ENCODE measurements at places on chromosomes 11 and 22.

GRCh38 chr22:41445129-41446056 lies 1.2 kb downstream of the TOB2 start:
- DNase-seq = no peak

GRCh38 chr22:43288807-43289420 lies 54.3 kb downstream of the SCUBE1 start:
- no peak for DNase-seq

DNA sequence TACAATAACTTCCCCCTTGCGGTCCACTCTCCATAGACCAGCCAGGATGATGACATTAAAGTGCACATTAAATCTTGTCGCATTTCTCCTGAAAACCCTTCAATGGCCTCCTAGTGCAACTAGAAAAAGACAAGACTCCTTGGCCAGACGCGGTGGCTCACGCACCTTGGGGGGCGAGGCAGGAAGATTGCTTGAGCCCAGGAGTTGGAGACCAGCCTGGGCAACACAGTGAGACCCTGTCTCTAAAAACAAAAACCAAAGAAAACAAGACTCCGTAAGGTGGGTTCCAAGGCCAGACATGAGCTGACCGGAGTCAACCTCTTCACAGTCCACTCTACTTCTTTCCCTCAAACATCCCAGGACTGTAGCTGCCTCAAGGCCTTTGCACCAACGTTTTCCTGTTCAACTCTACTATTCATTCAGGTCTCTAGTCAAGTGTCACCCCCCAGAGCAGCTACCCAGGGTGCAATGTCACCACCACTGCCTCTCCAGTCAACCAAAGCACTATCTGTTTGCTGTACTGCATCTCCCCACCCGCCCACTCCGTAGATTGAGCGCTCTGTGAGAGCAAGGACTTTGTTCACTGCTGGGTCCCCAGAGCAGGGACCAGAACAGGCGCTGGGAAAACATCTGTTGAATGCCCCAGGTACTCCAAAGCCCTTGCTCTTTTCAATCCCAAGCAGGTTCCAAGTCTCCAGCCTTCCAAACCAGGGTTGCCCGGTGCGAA lies 739 bp downstream of the ZMAT5 start:
- DNase-seq = no peak

DNA sequence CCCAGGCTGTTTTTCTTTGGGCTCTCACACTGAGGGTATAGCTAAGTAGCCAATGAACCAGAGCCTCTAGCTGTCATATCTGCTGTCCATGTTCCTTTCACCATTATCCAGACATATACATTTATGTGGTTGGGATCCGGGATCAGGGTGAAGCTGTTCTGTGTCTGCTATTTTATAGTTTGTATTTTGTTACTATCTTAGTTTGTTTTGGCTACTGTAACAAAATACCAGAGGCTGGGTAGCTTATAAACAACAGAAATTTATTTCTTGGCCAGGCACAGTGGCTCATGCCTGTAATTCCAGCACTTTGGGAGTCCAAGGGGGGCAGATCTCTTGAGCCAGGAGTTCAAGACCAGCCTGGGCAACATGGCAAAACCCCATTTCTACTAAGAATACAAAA lies 40.5 kb upstream of the CABP7 start:
- DNase-seq = no peak

DNA sequence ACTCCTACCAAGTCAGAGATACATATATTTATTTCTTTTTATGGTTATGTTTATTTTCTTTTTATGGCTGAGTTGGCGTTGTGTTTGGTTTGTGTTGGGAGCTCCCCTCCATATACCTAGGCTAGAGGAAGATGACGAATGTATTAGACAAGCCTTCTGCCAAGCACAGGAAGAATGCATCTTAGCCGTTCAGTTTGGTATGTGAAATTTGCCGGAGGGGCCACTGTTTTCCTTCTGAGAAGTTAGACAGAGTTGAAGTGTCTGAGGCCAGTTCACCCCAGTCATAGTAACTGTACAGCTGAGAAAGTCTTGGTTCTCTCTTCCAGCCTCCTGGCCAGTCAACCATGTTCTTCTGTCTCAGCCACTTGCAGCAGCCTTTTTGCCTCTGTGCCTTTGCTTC lies 29.8 kb downstream of the TEAD1 start:
- DNase-seq = no peak

DNA sequence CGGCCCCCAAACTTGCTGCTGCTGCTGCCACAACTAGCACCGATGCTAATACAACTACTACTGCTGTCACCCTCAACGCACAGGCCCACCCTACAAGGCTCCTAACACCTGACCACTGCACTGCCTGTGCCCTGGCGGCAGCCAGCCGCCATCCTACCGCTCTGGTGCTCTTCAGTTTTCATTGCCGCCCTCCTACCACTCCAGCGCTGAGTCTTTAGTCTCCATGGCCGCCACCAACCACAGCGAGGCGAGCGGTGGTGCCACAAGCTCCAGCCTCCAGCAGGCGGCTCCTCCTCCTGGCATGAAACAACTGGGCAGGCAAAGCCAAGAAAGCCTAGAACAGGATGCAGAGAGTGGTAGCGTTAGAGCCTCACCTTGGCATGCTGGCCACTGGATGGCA lies 5.0 kb upstream of the RFPL3 start:
- no peak for DNase-seq

GRCh38 chr22:42816336-42816735 lies 40.7 kb downstream of the ARFGAP3 start:
- DNase-seq = no peak

- DNase-seq = no peak
Observed at GRCh38 chr11:125193416-125193726, 28.8 kb downstream of the PKNOX2 start.

DNA sequence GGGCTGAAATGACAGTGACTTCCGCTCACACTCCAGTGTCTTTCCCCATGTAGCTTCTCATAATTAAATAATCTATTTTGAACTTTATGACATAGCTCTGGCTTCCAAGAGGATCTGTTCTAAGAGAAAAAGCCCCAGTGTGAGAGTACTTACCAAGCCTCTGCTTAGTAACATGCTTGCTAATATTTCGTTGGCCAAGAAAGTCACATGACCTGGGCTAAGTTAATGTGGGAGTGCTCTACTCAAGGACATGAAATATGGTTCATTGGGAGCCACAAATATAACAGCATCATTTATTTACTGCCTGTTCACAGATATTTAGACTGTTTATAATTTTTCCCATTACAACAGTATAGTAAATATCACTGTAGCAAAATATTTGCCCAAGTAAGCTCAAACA lies 42.5 kb downstream of the CCDC73 start:
- no peak for DNase-seq

DNA sequence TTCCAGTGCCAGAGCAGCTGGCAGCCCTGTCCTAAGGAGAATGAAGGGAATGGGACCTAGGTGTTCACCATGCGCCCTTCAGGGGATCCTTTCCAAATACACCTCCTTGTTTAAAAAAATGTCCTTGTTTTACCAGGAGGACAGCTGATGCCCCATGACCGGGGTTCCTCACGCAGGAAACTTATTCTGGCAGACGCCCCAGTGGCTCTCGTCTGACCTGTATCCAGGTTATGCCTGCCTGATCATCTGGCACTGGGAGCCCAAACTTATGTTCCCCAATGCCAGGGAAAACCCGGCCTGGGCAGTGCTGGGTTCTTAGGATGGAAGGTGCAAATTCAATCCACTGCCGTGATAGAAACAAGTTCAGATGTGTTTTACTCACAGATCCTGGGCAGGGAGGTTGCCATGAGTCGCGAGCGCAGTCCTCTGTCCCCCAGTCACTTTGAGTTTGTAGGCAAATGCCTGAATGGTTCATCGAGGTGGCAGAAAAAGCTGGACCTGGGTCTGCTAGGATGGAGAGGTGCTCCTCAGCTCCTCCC lies 31.5 kb downstream of the MOV10L1 start:
- no peak for DNase-seq

GRCh38 chr11:74139151-74139918 lies 31.5 kb downstream of the C2CD3 start:
- no peak for DNase-seq

DNA sequence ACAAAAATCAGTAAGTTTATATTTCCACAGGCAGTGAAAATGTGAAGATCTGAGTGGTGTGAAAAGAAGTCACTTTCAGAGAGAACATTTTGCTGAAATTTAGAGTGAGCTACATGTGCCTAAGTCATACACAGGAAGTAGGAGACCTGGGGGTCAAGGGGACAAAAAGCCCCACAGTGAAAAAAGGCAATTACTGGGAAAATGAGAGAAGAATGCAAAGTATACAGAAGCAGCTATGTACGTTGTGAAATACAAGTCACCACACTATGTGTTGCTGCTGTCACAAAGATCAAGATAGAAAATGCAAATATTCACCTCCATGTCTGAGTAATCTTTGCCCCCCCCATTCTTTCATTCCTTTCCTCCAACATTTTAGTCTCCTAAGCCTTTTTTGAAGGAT lies 21.6 kb upstream of the SESN3 start:
- no peak for DNase-seq

DNA sequence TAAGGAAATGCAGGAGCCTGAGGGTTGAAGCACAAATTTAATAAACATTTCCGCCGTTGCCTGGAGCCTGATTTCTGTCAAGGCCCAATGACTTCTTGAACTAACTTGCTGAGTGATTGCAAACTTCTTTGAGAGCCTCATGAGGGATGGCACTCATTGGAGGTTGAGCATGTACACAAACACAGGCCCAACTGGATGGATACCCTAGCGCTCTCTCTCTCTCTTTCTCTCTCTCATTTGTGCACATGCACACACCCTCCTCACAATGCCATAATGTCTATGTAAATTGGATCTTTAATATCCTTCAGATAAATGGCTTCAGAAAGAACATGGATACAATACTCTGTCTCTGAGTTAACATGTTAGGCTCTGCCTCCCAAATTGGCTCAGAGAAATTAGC lies 597.7 kb upstream of the CADM1 start:
- DNase-seq = no peak

DNA sequence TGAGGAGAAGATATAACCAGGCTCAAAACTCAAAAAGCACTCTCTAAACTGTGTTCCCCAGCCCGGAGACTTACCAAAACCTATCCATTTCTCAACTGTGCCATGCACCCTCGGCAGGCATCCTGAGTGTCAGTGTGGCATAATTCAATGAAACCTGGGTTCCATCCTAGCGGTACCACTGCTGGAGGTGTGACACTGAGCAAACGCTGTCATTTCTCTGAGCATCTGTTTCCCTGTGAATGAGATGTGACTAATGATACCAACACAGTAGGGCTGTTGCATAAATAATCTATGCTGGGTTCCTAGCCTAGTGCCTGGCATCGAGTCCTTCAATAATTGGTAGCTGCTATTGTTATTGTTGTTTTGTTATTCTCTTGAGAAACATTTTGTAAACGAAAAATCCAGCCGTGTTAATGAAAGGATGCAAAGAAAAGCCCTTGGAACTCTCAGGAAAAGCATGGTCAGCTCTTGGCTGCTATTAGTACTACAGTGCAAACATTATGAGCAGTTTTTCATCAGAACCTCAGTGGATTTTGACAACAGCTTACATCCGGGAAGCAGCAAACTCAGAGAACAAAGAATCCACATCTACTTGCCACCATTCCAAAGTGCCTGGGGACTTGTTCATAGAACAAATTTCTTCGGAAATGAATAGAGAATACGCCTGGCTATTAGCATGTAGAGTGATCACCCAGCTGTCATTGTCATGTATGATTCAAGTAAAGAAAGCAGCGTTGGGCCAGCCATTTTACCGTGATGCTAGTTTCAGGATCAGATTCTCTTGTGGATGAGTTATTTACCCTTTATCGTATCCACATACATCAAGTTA lies 53.7 kb downstream of the TECTA start:
- DNase-seq = no peak

- DNase-seq = no peak
Observed at GRCh38 chr11:27040302-27041115, at the start of gene BBOX1. Gene BBOX1 (plus strand): TSS chr11:27040815. CDS start chr11:27055431, 14,616 bp downstream.

- DNase-seq = no peak
Observed at GRCh38 chr11:118908901-118909618, 16.7 kb downstream of the BCL9L start.

DNA sequence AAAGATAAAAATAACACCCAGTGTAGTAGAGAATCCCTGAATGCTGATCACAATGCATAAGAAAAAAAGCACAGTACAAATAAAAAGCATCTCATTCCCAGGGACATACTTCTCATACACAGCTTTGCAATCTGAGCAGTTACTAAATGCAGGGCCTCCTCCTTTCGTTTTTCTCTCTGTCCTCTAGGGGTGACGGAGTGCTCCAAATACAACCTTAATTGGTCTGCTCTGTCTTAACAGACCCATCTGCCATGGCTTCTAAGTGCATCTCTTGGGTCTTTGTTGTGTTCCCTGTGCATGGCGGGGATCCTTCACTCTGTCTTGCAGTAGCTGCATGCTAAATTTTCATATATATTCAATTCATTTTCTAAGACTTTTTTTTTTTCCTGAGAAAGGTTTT lies 1114.2 kb upstream of the RAG2 start:
- no peak for DNase-seq

DNA sequence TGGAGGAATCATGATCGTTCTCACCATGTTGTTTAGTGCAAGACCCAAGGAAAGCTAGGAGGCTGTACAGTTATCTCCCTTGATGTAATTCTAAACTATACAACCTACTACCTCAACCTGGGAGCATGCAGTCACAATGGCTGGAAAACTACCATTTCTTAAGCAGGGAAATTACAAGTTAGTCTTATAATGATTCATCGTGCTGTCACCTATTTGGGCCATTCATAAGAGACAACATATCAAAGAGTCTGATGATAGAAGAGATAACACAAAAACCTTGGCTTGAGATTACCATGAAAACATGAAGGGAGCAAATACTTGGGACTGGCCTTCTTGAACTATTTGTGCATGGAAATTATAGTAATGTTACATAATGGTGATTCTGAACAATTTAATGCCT lies 30.5 kb upstream of the BLID start:
- no peak for DNase-seq

DNA sequence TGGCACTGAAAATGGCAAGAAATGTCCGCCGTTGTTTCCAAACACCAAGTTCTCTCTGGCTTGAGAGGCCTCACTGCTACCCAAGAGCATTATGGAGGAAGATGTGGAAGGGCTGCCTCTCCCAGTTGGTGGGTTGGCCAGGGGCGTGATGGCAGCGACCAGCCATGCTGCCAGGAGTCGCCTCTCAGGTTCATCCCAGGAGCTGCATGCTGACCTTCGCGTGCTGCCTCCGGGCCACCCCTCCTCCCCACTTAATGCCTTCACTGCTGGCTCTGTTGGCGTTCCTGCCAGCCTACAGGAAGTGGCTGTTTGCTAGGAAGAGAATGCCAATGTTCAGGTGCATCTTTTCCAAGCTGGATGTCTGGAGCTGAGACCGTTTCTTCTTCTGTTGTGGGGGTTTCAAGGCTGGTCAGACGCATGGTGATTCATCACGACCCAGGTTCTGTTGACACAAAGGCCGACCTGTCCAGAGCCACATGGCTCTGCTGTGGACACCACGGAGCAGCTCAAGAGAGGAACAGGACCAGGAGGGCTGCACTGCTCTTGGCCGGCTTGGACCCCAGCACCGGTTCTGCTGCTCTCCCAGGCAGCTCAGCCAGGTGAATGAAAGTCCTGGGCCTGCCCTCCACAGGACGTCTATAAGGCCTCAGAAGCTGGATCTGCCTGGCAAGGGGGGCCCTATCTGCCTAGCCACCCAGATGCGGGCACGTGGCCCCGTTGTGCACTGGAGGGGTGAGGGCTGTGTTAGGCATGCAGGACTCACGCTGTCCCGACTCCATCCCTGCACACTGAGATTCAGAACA lies 25.1 kb downstream of the TBX1 start:
- DNase-seq = no peak
